ENCODE measurements at places on chromosomes 5 and 9.

DNA sequence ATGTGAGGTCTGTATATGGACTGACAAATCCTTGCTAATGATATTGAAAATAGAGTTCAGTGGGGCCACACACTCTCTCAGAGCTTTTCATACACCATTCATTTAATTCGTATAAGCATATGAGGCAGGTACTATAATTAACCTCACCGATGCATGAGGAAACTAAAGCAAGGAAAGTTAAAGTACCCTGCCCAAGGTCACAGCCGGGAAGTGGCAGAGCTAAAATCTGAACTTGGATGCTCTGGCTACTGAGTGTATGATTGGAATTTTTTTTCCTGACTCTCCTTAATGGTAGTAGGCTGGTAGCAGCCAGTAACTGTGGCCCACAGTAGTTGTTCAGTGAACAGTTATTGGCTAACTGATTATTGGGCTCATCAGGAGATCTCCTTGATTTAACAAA lies 135.3 kb downstream of the NUDT12 start:
- no peak for DNase-seq

DNA sequence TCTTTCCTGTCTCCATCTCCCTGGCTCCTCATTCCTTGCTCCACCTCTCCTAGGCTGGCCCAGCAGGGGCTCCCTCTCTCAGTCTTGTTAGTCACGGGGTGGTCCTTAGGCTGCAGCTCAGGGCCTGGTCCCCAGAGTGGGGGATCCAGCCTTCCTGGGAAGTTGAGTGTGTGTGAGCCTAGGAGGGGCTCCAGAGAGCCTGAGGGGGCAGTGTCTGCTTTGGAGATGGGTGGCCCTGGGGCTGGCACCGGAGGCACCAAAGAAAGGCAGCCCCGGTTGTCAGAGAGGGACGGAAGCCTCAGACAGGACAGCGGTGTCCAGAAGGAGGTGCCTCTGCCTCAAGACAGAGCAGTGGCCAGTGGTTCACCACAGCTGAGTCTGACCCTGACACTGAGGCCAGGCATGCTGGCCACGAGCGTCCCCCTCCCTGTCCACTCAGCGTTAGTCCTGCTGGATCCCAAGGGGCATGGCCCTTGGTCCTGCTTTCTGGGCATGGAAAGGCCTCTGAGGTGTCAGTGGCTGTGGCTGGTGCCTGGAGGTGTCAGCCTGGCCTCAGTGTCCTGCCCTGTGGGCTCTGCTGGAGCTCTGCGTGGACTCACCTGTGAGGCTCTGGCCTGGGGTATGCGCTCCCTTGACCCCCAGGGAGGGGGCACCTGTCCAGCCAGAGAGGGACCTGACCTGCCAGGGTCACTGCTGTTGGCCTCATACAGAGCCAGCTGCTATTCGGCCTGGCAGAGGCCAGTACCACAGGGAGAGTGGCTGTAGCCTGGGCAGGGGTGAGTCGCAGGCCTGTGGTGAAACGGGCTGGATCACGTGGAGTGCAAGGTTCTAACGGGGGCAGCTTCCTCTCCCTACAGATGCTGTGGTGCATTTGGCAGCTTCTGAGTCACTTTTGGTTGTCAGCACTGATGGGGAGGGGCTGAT lies 130.6 kb downstream of the CACNA1B start:
- no peak for DNase-seq

GRCh38 chr9:134296301-134297082 lies 29.8 kb upstream of the RXRA start:
- no peak for DNase-seq

- DNase-seq = no peak
Observed at GRCh38 chr5:95105638-95106037, 179.3 kb downstream of the MCTP1 start.

- DNase-seq = no peak
Observed at GRCh38 chr9:36005891-36006290, 30.8 kb upstream of the RECK start.

- DNase-seq = no peak
Observed at GRCh38 chr5:109656829-109657228, 32.9 kb upstream of the MAN2A1 start.

DNA sequence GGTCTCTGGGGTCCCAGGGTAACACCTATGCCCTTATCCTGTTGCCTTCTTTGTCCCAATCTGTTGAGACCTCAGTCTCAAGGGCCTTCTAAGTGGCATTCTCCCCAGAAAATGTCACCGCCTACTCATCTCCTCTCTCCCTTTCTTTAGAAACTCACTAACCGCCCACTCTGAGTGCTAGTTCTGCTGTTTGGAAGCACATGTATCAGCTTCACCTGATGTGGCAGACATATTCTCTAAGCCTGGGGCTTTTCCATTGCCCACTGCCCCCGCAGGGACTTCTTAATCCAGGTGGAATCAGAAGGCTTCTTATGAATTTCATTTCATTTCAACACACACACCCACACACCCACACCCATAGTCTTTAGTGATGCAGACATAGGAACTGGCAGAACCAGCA lies 165.1 kb downstream of the ASTN2 start:
- no peak for DNase-seq

GRCh38 chr5:176590035-176590717 lies 19.8 kb downstream of the GPRIN1 start:
- no peak for DNase-seq

GRCh38 chr9:114250235-114250568 lies 72.7 kb upstream of the ORM1 start:
- no peak for DNase-seq

DNA sequence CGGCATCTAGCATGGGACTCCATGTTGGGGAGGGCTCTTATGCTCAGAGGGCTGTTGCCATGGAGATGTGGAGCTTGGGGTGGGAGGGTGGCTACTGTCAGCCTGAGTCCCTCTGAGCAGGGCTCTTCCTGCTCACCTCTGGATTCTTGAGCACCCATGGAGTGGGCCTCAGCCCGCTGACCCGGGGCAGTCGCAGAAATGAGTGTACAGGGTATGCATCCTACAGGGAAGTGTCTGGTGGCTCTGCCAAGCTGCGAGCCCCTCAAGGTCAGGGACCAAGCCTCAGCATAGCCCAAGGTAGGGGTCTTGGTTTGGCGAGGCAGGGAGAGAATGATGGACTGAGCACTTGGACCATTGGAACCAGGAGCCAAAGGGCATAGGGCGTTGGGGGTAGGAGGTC lies 104.1 kb downstream of the DAB2IP start:
- DNase-seq = no peak

GRCh38 chr5:139882961-139883539 lies 87.4 kb downstream of the PSD2 start:
- no peak for DNase-seq

DNA sequence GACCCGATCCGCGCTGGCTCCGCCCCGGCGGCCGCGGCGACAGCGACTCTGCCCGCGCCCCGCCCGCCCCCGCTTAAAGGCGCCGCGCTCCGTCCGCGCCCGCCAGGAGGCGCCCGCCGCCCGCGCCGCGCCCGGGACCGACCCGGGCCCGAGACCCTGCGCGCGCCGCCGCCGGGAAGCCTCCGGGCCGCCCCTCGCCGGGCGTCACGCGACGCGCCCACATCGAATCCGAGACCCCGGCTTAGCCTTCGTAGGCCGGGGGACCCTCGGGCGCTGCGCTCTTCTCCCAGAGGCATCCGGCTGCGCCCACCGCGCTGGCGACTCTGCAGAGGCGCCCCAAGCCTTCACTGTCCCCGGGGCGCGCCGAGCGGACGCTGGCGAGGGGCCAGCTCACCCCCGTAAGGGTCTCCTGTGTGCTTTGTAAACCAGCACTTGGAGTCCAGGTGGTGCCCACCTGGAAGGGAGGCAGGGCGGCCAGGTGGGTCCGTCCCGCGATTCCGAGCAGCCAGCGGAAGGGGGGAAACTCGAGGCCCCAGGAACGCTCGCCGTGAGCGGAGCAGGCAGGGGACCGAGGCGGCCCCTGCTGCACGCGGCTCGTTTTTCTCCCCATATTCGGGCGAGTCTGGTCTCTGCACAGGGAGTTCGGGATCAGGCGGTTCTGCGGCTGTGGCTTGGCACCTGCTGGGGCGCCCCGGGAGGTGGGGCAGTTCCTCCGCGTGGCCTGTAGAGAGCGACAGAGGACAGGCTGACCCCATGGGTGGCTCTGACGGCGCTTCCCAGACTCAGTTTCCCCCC lies 423 bp upstream of the ABCA2 start:
- DNase-seq = peak; percentile 27

DNA sequence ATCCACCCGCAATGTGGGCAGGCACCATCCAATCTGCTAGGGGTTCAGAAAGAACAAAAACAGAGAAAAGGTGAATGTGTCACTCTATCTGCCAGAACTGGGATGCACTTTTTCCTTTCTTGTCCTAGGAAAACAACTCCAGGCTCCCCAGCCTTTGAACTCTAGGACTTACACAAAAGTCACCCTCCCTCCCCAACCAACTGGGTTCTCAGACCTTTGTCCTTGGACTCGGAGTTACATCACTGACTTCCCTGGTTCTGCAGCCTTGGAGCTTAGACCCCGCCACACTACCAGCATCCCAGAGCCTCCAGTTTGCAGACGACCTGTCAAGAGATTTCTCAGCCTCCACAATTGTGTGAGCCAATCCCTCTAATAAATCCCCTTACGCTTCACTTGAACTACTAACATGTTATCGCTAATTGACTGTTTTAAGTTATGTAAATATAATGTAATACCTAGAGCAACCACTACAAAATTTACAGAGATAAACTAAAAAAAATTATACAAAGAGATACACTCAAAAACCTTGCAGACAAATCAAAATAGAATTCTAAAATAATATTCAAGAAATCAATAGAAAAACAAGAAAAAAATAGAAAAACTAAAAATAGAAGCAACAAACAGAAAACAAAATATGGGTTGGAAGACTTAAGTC lies 5.3 kb upstream of the UBLCP1 start:
- DNase-seq = no peak

GRCh38 chr5:160929906-160930305 lies 77.9 kb upstream of the ATP10B start:
- DNase-seq = no peak

- no peak for DNase-seq
Observed at GRCh38 chr9:24189986-24190385, 355.7 kb downstream of the IZUMO3 start.

DNA sequence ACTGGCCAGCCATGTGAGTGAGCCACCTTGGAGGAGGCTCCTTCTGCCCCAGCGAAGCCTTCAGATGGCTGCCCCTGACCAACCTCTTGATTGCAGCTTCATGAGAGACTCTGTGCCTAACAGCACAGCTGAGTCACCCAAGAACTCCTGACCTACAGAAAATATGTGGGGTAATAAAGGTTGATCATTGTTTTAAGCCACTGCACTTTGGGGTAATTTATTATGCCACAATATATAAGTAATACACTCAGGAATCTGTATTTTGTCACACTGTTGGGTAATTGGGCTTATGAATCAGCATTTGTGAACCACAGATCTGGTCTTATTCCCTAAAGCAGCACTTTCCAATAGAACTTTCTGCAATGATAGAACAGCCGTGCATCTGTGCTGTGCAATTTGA lies 24.4 kb upstream of the VDAC1 start:
- no peak for DNase-seq

GRCh38 chr5:95533106-95533505 lies 21.7 kb downstream of the SKIC3 start:
- DNase-seq = no peak

DNA sequence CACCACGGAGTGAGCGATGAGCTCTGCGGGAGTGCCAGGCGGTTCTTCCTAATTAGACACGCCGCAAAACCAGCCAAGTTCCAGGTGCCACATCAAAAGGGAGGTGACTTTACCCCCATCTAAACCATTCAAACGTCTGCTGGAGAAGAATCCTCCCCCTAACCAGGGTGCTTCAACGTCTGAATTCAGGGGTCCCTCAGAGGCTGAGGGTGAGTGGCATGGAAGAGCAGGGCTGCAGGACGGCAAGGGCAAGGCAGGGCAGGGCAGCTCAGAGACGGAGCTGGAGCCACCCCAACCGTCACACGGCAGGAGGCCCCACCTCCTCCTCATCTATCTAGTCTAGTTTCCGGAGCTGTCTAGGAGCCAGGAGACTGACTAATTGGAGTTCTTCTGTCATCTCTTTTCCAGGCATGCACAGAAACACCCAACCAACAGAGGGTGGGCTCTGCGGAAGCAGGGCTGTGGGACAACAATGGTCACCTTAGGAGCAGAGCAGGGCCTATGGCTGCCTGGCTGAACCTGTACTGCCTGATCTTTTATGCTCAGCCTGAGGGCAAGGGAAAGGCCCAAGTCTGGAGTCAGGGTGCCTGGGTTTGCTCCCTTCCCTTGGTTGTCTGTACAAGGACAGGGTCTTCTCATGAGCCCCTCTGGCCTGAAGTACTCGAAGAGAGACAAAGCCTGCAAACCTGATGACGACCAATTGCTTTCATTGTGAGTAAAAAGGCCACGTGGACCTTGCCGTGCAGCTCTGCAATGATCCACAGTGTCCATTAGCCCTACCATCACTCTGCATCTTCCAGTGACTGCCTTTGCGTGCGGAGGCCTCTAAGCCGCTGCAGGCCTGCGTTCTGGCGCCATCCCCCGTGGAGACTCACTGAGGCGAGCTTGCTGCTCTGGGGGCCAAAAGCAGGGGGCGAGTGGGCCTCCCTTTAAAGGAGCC lies 81.0 kb upstream of the SLC25A51 start:
- no peak for DNase-seq

DNA sequence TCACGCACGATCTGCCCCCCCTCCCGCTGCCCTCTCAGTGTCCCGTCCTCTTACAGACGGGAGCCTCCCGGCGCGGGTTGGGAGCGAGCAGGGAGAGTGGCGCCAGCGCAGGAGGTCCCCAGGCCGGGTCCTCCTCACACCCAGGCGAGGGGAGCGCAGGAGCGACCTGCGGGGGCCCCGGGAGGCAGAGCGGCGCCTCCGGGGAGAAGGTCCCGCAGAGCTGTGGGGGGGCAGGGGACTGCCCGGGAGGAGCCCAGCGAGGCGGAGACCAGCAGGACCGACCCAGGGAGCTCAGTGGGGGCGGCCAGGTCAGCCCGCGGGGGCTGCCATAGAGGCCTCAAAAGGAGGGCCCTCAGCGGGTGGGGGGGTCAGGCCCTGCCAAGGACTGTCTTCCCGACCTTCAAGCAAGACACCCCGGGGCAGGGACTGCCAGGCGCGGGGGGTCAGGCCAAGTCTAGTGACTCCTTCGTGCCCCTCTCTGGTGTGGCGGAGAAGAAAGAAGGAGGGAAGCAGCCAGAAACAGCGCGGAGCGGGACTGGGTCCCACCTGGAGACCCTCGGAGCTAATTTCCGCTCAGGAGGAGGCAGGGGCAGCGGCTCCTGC lies 123.3 kb upstream of the ERCC6L2 start:
- no peak for DNase-seq

DNA sequence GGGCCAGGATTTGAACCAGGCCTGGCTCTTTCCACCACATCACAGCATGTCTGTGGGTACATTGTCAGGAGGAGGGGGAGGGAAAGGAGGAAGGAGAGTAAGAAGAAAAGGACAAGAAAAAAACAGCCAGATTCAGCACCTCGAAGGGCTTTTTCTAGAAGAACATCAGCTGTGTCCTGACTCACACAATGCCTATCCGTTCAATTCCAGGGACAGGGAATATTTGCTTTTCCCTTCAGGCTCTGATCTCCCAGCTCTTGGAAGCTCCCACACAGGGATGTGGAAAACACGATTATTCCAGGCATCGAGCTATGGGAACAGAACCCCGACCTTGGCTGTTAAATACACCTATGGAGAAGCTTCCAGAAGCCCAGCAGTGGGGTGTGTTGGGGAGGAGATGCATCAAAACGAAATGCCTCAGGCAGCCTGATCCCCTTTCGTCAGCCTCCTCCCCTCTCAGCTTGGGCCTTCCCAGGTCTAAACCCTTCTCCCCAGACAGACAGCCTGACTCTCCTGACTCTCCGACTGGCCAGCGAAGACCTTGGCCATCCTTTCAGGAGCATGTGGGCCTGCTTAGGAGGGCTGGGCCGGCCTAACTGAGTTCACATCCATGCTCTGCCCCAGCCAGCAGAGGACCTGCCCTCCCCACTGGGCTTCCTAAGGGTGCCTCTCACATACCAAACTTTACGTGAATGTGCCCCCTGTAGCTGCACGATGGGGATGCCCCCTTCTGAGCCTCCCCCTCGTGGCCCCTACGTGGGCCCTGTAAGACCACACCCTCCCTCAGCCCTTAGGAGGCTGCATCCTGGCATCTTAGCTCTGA lies 54.4 kb downstream of the NEURL1B start:
- no peak for DNase-seq

All from stimulated activated CD4-positive, alpha-beta T cell treated with anti-CD3 and anti-CD28 coated beads, Interleukin-1b, Interleukin-23, amount 100 ng/mL, for 1 hour (primary cell).